NCI-H1048 (cell line): ENCODE measurements at places on chromosomes 6 and 20.

- no peak for DNase-seq
Measured at GRCh38 chr6:7343546-7344475, 30.8 kb upstream of the SSR1 start.

DNA sequence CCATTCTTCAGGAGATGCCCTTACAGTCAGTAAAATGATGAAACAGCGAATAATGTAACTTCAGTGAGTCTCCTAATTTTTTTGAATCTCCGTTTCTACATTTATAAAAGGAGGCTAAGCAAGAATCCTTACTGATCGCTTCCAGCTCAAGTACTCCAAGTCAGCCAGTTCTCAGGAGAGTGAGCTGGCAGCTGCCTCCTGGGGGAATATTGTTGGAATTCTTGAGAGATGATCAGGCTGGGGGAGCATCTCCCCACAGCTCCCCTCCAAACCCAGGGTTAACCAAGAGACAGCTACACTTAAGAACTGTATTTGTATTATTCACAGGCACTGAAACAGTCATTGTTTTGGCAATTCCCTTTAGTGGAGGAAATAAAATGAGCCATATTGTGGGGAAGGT, 89.1 kb upstream of the PCSK2 start:
- no peak for DNase-seq

- no peak for DNase-seq
Measured at GRCh38 chr6:13295576-13295975, 32.8 kb downstream of the TBC1D7 start.

- no peak for DNase-seq
Measured at GRCh38 chr6:88455317-88455716, 289.2 kb upstream of the CNR1 start.

DNA sequence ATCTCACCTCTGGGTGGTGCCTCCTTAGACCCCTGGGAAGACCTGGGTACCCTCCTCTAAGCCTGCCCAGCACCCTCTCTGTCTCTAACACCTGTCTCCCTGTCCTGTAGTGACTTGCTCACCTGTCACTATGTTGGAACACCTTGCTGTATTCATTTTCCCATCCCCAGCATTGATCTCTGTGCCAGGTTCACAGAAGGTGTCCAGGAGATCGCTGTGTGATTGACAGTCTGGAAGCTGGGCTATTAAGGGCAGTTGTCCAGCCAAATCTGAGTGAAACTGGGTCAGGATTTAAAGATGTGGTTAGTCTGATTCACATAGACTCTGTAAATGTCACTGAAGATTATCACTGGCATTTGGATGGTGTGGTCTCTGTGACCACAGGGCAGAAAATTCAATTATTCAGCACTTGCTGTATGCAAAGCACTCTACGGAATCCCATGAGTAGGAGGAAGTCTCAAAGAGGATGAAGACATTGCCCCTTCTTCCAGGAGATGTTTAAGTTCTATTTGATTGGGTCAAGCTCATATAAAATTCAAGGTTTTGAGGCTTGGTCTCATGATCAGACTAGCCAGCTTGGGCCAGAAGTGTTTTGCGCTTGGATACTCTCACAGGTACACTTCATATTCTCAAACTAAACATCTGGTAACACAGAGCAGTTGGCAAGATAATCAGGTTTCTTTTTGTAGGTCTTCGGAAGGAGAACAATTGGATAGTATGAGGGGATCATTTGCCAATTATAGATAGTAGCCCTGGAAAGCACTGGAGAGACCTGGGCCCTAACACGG, 57.8 kb upstream of the TAGAP start:
- no peak for DNase-seq

GRCh38 chr6:161355696-161356095, 81.8 kb upstream of the AGPAT4 start:
- DNase-seq: no peak

DNA sequence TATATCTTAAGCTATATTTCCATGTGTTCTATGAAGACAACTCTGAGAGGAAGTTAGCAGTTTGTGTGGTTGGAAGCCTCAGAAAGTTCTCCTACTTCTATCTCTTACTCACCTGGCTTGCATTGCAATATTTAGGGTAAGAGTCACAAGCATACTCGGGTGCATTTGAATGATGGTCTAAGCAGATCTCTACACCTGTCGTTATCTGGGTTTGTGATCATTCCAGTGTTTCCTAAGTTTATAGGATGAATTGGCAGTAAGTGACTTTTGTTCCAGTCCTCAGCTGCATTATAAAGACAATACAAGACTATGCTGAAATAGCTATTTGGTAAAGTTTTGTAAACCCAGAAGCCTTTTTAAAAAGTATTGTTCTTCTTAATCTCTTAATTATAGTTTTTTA, 36.9 kb downstream of the CBFA2T2 start:
- DNase-seq: no peak

GRCh38 chr6:122008101-122008999, 391.1 kb upstream of the HSF2 start:
- DNase-seq: no peak

- no peak for DNase-seq
Measured at GRCh38 chr6:2857580-2858337, 16.1 kb upstream of the SERPINB1 start.

DNA sequence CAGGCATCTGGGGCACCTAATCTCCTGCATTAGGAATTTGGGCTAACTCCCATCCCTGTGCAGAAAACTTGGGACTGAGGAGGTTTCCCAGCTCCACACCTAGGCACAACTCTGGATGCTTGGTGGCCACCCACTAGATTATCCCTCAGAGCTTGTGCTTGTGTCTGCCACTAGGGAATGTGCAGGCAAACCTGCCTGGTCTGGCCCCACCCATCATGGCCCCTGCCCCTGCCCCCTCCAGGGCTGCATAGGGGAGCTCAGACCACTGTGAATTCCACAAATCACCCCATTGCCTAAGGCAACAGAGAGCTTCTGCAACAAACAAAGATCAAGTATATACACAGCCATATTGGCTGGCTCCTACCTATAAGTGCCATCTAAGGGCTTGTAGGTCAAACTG, 31.1 kb downstream of the STMND1 start:
- DNase-seq: no peak

GRCh38 chr6:170305805-170306323, 694 bp upstream of the FAM120B start:
- DNase-seq: no peak
